Skin of body (tissue), 3 donors: ENCODE measurements at places on chromosomes 1 and 21. TPM values are rescaled to one million over a fixed set of nuclear protein-coding genes. Genes with fewer than 3 reads are reported as not detected.

The LDLRAP1 gene
- total RNA-seq: 6.8 TPM

GRCh38 chr1:65467536-65467935, 47.1 kb downstream of the LEPR start:
- no peak for DNase-seq

GRCh38 chr1:208772891-208773290, 528.7 kb upstream of the PLXNA2 start:
- no peak for DNase-seq

- no peak for DNase-seq
These were observed 48.8 kb upstream of the CAMK1G start for GRCh38 chr1:209534496-209535250.

The KRTAP12-2 gene
- 1.5 TPM for total RNA-seq

DNA sequence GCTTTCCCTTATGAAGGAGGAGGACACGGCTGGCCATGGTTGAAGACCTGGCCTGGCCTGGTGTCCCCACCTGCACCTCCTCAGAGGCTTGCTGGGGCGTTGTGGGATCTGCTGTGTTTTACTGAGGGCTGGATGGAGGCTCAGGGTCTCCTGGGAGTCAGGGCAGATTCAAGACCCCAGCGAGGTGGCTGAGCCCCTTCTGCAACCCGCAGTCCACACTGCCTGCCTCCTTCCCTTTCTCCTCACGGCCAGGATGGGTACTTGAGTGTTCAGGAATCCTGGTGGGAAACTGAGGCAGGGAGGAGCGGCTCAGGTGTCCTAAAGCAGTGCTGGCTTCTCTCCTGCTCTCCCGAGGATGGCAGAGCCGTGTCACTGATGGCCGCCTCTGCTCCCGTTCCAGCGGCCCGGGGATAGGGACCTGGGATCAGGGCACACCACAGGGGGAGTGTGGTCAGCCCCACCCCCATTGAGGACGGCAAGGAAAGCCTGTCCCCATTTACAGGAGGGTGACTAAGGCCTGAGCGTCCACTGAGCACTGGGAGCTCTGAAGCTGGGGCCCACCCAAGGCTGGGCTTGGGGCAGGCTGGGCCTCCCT, 47.5 kb downstream of the TRPM2 start:
- DNase-seq: no peak

The PTGER3 gene
- 18.2 TPM for total RNA-seq

The ZMYND12 gene
- 0.30 TPM for total RNA-seq

DNA sequence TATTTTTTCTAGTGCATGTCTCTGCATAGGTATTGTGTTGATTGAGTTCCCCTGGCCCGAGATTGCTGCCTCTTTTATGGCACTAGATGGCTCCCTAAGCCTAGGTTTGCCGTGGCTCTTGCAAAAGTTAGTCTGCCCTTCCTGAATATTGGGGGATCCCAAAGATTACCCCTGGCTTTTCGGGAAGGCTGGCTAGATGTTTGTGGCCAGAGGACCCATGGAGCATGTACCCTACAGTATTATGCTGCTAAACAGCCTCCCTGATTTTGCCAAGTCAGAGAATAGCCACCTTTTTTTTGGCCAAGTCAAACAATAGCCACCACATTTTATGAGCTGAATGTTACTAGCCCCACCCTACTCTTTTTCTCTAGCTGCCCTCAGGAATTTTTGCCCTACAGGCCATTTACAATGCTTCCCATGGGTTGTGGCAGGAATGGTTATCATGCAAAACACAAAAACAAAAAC, 343.2 kb downstream of the OLFM3 start:
- DNase-seq: no peak

DNA sequence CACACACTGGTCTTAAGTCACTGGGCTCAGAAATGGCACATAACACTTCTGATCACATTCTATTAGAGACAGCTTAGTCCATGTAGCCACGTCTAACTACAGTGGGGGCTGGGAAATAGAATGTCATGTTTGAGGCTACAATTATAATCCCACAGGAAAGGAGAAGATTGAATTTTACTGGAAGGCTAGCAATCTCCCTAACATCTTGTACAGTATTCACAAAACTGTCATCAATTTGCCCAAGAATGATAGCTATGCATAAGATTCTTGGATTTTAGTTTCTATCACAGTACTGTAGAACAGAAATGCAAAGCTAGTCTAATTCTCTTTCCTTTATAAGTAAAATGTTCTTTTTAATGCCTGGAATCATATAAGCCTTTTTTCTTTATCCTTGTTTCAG, 12.7 kb upstream of the ZMYM6 start:
- no peak for DNase-seq

The BSND gene
- total RNA-seq: not detected

GRCh38 chr1:34800214-34800613, 7.4 kb downstream of the GJA4 start:
- no peak for DNase-seq

The C1orf74 gene
- total RNA-seq: 5.9 TPM

The CYP4Z1 gene
- total RNA-seq: 0.39 TPM

DNA sequence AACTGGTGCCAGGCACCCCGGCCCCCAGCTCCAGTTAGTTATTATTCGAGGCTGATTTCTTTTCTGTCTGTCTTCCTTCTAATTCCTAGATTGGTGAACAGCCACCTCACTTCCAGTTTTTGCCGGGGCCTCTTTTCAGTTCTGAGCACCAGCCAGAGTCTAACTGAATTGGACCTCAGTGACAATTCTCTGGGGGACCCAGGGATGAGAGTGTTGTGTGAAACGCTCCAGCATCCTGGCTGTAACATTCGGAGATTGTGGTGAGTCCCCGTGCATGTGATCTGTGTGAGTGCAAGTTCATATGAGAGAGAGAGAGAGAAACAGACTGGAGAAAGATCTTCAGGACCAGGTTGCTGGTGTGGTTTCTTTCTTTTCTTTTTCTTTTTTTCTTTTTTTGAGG, 13.5 kb downstream of the NLRP3 start:
- no peak for DNase-seq

The MROH9 gene
- total RNA-seq: 0.10 TPM

- DNase-seq: no peak
These were observed 45.2 kb downstream of the SLC30A7 start for GRCh38 chr1:100941098-100941527.

GRCh38 chr1:19239876-19240275, 11.4 kb downstream of the EMC1 start:
- no peak for DNase-seq

- DNase-seq: no peak
These were observed 24.0 kb upstream of the BTG3 start for GRCh38 chr21:17636711-17637110.

DNA sequence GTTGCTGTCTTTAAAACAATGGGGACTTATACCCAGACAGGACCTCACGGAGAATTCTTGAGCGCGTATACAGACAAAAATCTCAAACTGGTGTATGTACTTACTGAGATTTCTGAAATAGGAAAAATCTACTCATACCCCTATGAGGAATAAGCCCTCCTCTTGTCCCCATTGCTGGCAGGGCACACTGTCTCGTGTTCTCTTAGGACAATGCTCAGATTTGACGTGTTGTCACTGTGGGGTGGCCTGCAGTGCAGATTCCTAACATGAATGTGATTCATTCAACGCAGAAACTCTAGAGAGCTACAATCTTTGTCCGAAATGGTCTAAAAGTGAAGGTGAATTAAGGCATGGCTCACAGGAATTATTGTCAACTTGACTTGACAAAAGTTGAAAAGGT, 31.1 kb upstream of the PDE9A start:
- no peak for DNase-seq

The OR2AK2 gene
- not detected for total RNA-seq

DNA sequence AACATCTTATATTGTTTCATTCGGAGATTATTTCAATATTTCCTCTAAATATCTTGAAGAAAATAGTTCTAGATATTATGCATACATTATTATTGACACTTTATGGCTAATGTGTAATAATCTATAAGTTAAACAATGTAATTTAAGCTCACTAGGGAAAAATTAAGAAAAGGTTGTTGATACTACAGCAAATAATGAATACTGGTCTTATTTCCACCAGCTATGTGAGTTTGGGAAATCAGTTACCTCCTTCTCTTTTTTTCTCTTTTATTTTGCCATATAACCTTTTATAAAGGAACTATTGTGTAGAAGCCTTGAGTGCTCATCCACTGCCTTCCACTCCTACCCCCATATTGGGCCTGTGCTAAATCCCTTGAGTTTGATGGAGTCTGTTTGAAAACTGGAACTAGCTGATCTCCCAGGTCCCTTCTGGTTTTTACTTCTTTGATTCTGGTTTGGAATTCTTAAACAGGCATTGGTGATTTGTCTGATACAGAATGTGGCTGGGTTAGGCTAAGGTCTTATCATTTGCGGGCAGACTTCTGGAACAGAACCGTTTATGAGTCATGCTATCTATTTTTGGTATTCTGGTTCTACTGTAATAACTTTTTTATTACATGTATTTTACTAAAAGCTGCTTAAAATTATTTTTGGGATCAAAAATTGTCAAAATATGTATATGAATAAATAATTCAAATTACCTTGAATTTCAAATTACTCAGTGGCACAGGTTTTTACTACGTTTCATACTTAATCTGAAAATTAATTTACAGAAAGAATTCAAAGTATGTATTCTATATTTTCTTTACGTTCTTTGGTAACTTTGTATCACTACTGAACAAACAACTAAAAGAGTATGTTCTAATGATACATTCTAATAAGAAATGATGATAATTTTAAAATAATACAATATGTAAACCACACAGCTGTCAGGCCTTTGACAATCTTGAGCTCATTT, 5.0 kb upstream of the CDC14A start:
- no peak for DNase-seq

The RNF186 gene
- total RNA-seq: not detected

GRCh38 chr1:204870160-204870912, at the start of gene NFASC:
Gene NFASC (plus strand): TSS chr1:204870862. CDS start chr1:204944316, 73,454 bp downstream.
- no peak for DNase-seq

The GUCA2A gene
- not detected for total RNA-seq

- no peak for DNase-seq
These were observed 1186.5 kb upstream of the TMPRSS15 start for GRCh38 chr21:19590044-19590443.

- DNase-seq: no peak
These were observed 58.0 kb downstream of the PUM1 start for GRCh38 chr1:31007462-31007991.

The DAB1 gene
- 1.4 TPM for total RNA-seq

DNA sequence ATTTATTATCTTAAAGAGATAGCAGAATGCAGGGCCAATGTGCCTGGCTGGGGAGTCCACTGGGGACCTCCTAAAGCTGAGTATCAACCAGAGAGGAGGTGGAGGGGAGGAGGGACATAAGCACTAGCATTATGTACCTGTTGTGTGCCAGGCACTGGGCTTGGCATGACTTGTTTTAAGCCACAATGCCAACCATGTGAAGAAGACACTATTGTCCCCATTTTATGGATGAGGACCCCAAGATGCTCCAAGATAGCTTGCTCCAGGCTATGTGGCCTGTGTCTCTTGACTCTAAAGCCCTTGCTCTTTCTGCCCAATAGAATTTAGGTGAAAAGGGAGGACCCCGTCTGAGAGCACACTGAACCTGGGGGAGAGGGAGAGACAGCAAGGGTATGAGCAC, 111.3 kb downstream of the GLIS1 start:
- DNase-seq: no peak
